ENCODE measurements at places on chromosomes 6 and 20. TPM values are rescaled to one million over a fixed set of nuclear protein-coding genes. Genes with fewer than 3 reads are reported as not detected.

The ERVFRD-1 gene
- total RNA-seq, result 0.65 TPM

The PLEKHG1 gene
- total RNA-seq, result 20.4 TPM

The RBPJL gene
- not detected for total RNA-seq

The MGME1 gene
- 11.3 TPM for total RNA-seq

The RIN2 gene
- total RNA-seq, result 101 TPM

The SGK2 gene
- total RNA-seq, result 1.2 TPM

The CLPSL1 gene
- not detected for total RNA-seq

The FAM110A gene
- 21.4 TPM for total RNA-seq

The NKAIN2 gene
- 0.12 TPM for total RNA-seq

DNA sequence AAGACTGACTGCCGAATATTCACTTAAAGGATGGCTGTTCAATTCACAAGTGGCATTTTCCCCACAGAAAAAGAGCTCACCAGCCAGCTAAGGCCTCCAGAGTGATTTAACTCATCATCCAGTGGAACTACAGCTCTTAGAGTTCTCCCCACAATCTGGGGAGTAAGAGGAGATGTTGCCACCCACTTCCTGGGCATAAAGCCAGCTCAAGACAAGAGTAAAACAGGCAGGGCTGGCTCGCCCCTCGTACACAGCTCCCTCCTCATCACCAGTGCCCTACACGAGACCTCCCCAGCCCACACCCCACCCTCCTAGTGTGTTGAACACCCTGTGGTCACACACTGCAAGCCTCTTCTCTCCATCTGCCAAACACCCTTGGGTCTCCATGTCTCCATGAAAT, 47.2 kb upstream of the IPCEF1 start:
- DNase-seq, result no peak

DNA sequence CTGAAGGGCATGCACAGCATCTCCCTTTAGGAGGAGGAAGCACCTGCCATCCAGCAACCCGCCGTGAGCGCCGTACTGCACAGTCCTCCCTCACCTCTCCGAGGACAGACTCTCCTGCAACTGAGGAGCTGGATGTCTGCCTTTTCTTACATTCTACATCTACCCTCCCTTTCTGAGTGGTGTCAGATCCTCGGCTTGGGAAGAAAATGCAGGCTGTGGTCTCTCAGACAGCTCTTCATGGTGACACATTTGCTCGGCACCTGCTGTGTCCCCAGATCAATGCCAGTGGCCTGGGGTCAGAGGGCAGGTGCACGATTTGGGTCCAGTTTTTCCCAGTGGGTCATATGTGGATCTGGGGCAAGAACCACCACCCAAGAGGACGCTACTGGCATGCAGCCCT, 40.1 kb upstream of the BHLHE23 start:
- no peak for DNase-seq

DNA sequence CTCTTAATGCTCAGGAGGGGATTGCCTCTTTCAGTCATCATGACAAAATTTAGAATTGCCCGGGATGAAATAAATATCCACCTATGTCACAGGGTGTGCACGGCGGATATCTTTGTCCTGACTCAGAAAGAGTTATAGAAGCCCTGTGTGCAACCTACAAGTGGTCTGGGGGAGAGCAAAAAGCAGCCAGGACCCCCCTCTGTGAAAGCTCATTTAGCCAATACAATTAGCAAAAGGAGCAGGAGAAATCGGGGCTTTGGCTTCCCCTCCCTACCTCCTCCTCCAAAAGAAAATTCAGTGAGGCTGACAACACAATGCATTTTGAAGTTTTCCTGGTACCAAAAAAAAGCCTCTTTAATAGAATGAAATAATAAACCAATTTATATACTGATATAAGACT, 21.8 kb downstream of the FOXA2 start:
- no peak for DNase-seq

- peak; percentile 53 for DNase-seq
These were observed 54.8 kb upstream of the AKIRIN2 start for GRCh38 chr6:87756858-87757257.

- no peak for DNase-seq
These were observed 35.1 kb downstream of the TPD52L1 start for GRCh38 chr6:125188594-125189203.

DNA sequence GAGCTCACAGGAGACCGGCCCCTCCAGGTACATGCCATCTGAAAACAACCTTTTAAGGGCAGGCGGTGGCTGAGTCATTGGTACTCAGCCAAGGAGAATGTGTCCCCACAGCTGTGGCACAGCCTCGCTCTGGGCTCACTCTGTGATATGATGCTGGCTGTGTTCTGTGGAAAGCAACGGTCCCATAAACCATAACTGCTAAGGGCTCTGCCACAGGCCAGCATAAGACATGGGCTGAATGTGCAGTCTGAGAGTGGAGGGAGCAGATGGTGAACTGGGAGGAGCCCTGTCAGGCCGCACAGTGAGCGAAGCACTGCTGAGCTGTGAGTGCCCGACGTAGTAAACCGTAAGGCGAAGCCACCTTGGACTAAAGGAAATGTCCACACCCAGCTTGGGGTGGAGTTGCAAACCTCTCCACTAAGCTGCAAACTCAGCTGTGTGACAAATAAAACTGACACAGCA, 375.8 kb downstream of the THBS2 start:
- no peak for DNase-seq

DNA sequence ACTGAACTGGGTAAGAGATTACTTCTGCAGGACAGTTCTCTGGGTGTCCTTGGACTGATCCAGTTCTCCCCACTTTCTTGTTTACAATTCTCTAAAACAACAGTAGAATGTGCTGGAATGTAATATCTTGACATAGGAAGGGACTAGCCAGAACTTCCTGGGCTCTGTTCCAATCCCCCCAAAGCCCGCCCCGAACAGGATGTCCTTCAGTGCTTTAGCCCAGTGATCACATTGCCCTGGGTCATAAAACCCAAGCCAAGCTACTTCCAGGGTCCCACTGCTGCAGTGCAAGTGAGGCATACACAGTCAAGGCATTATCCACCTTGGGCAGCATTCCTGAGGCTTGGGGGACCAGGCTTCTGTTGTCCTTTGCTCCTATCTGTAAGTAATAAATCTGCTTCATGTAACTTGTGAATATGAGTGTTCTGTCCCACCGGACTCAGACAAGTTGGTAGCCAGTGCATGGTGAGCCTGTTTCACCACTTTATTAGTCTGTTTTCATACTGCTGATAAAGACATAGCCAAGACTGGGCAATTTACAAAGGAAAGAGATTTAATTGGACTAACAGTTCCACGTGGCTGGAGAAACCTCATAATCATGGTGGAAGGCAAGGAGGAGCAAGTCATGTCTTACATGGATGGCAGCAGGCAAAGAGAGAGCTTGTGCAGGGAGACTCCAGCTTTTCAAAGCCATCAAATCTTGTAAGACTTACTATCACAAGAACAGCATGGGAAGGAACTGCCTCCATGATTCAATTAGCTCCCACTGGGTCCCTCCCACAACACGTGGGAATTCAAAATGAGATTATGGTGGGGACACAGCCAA, 23.5 kb downstream of the FITM2 start:
- no peak for DNase-seq

DNA sequence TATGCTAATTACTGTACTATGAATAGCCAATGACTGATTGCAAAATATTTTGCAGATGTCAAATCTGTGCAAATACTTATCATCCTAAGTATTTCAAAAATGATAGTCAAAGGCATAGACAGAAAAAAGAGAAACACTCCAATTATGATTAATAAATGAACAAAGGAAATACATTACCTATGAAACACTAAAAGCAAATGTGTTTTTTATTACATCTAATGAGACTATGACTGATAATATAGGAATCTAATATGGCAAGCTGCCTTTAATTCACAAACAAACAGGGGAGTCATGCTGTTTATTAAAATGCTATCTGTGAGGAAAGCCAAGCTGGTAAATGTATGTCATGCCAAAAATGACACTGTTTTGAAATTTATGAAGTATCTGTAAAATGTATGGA, 713.2 kb upstream of the NRSN1 start:
- DNase-seq, result no peak

DNA sequence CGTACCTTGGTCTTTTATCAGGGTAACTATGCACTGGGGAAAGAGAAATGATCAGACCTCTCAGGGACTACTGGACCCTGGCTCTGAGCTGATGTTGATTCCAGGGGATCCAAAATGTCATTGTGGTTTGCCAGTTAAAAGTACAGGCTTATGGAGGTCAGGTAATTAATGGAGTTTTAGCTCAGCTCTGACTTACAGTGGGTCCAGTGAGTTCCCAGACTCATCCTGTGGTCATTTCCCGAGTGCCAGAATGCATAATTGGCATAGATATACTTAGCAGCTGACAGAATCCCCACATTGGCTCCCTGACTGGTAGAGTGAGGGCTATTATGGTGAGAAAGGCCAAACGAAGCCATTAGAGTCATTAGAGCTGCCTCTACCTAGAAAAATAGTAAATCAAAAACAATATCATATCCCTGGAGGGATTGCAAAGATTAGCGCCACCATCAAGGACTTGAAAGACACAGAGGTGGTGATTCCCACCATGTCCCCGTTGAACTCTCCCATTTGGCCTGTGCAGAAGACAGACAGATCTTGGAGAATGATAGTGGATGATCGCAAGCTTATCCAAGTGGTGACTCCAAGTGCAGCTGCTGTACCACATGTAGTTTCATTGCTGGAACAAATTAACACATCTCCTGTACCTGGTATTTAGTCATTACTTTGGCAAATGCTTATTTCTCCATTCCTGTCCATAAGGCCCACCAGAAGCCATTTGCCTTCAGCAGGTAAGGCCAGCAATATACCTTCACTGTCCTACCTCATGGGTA, 152.4 kb downstream of the THBS2 start:
- no peak for DNase-seq

DNA sequence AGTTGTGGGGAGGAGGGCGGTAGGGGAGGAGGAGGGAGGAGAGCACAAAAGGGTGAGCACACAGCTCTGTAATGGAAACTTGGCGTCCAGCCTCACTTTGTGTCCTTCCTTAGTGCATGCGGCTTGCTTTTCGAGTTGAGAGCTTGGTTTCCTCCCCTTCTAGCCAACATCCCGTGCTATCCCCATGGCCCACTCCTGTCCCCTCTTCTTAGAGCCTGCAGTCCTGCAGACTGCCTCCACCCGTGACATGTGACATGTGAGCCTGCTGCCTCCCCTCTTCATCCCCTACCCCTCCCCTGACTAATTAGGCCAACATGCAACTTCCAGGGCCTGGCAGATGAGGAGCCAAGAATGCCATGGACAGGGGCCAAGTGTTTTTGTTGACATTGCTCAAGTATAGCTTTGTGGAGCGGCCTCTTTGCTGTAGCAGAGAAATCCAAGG, 63.2 kb downstream of the SLC24A3 start:
- peak; percentile 56 for DNase-seq

GRCh38 chr20:35893942-35894341, 60.4 kb downstream of the SCAND1 start:
- no peak for DNase-seq

- no peak for DNase-seq
These were observed 548.2 kb upstream of the FLRT3 start for GRCh38 chr20:14885661-14886060.

GRCh38 chr6:138520463-138520862, 21.2 kb upstream of the NHSL1 start:
- no peak for DNase-seq

DNA sequence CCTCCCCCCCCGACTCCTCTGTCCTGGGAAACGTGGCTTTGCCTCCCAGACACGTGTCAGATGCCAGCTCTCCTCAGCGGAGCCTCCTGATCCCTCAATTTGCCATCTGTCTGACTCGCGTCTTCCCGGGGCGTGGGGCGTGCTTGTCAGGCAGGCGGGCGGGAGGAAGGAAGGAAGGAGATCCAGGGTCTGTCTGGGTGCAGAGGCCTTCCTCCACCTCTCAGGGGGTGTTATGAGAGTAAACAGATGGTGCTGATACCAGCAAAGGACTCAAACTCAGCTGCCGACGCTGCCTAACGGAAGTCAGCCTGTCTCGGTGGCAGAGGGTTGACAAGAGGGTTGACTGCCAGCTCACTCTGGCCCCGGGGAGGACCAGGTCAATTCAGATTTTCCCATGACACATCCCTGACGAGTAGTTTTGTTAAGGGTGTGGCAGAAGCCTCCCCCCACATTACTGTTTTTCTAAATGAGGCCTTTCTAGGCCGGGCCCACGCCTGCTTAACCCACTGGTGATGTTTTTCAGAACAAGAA, 17.0 kb downstream of the UQCC2 start:
- DNase-seq, result peak; percentile 47

DNA sequence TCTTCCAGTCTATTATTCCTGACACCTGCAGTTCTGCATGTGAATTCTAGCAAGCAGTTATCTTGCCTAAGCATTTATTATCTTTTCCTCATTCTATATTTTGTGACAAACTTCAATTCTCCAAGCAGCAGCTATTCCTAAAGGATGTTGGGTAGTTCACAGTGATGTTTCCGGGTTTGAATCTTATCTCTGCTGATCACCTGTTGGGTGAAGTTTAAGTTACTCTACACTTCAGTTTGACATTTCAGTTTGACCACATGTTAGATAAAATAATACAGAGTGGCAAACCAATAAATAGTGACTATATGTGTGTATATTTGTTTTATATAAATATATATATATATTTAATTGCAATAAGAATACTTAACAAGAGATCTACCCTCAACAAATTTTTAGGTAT, 168.6 kb downstream of the ADGRG6 start:
- DNase-seq, result no peak

DNA sequence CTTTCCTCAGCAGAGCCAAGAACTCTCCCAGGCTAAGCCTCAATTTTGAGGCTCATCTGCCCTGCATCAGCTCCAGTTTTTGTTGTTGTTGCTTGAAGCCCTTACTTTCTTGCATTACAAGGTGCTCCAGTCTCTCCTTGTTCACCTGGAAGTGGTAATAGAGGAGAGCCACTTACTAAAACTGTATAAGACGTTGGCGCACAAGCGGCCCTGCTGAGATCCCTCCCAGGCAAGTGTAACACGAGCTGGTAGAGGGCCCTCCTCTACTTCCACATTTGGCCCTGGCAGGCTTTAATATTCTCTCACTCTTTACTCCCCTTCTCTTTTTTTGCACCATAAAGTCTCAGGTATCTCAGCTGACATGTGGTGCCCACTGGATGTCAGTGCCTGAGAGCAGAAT, 19.5 kb downstream of the GCM2 start:
- DNase-seq, result no peak

GRCh38 chr6:159163901-159164370, 5.3 kb upstream of the FNDC1 start:
- no peak for DNase-seq

GRCh38 chr6:158018041-158018771, 36.5 kb downstream of the SYNJ2 start:
- DNase-seq, result peak; percentile 20

- no peak for DNase-seq
These were observed 350.0 kb upstream of the PRND start for GRCh38 chr20:4371623-4372251.
